Dermis microvascular lymphatic vessel endothelial cell (primary cell): ENCODE measurements at places on chromosomes 4 and X.
A peak's percentile ranks its signal among the peaks of the same experiment; 100 is the strongest.

DNA sequence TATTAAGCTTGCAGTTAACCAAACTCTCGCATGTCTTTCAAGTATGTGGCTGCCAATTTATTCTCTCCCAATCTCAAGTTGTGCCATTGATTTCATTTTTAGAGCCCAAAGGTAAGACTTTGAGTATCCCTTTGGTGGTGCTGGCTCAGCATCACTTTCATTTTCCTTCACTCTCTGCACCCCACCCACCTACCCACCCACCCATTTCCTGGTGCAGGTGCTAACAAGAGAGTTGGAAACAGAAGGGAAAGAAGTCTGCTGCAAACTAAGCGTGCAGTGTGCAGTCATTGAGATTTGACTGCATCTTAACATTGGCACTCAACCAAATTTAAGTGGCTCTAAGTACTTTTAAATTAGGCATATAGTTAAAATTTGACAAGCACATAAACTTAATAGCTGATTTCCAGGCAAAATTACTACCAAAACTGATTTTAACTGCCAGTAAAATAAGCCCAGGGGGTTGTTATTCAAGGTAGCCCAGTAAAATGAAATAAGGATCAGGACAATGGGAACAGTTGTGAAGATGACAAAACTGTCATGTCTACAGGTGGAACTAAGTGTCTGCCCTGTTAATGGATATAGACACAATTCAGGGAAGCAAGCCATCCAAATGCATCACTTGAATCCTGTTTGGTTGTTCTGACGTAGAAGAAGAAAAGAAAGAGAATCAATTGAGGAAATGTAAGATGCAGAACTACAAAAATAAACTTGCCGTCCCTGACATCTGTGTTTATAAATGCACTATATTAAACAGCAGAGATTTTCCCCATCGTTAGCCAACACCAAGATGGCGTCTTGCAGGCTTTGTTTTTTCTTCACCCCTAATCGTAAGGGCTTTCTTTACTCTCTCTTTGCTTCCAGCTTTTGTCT is 184.2 kb downstream of the KDR start:
- DNase-seq: no peak

DNA sequence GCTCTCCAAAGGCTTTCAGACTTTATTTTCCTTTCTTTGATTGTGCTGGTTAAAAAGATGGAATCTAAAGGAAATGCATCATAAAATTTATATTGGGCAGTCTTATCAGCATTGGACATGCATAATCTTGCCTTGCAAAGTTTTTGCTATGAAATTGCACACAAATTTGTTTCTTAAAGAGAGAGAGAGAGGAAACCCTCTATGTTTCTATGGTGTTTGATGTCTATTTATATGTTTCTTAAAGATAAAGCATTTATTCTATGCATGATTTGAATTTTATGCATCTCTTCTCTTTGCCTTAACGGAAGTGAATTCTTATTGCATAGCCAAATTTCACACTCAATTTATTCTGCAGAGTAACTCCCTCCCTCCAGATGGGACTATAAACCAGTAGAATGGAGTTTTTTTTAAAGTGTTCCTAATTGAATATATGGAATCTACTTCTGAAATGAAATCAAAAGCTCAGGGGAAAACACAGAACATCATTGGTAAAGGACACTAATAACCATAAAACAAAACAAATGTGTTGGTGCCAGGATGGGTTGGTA is 83.5 kb upstream of the PPARGC1A start:
- no peak for DNase-seq

- DNase-seq: peak; percentile 23
Measured at GRCh38 chr4:54539500-54540029, 118.2 kb upstream of the KIT start.

GRCh38 chrX:153460826-153461225 is 9.6 kb downstream of the HAUS7 start:
- DNase-seq: no peak

DNA sequence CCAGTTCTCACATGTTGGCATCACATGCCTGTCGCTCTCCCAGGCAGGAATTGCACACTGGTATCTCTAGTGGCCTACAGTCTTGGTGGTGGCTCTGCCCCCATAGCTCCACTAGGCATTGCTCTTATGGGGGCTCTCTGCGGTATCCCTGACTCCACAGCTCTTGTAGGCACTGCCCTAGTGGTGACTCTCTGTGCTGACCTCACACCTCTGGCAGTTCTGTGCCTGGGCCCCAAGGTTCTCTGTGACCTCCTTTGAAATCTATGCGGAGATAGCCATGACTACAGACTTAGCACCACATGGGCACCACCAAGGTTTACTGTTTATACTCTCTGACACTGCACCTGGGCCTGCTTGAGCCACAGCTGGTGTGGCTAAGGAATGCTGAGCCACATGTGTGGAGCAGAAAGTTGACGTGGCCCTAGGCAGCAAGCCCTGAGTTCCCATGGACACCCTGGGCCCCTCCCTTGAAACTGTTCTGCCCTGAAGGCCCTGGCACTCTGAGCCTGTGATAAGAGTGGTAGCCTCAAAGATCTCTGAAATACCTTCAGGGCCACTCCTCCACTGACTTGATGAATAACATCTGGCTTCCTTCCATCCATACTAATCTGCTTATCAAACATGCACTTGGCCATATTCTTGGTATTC is 8.0 kb downstream of the SLC9B1 start:
- DNase-seq: no peak

GRCh38 chr4:22997358-22998224 is 304.9 kb downstream of the GBA3 start:
- no peak for DNase-seq

DNA sequence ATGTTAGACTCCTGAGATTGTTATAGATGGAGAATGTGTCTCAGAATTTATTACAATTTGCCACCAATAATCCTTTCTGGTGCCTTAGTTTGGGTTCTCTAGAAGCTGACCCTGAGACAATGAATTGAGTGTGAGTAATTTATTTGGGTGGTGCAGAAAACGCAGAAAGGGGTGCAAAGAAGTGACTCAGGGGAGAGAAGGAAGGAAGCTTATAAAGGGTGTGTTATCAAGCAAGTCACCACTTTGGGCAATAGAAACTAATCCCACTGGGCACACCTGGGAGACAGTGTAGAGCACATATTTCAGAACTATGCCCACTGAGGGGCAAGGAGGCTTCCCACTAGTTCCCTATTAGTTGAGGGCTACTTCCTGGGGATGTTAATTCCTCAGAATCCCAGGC is 320.6 kb downstream of the MID1IP1 start:
- DNase-seq: no peak

DNA sequence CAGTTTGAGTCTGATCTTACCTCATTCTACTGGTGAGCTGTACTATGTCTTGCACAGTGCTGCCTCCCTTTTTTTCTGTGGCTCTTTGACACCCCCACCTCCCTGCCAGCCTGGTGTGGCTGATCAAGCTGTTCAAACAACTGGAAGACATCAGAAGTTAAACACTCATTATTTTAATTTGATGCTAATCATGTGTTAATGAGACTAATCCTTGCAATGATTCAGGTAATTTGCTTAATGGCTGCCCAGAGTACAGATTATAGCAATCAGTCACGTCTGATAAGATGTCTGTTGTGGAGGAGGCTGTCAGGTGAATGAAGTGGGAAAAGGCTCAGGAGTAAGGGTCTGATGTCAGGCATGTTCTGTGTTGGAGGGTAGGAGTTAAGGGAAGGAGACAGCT is 87.4 kb upstream of the GK2 start:
- no peak for DNase-seq

- no peak for DNase-seq
Measured at GRCh38 chr4:103429283-103429682, 231.1 kb upstream of the CENPE start.

GRCh38 chr4:5003372-5003857 is 15.8 kb downstream of the CYTL1 start:
- no peak for DNase-seq

GRCh38 chr4:80538276-80538926 is 202.9 kb downstream of the CFAP299 start:
- DNase-seq: no peak

GRCh38 chrX:118595501-118596042 is 100.0 kb downstream of the DOCK11 start:
- DNase-seq: no peak

GRCh38 chrX:39427906-39428305 is 626.6 kb downstream of the MID1IP1 start:
- no peak for DNase-seq

DNA sequence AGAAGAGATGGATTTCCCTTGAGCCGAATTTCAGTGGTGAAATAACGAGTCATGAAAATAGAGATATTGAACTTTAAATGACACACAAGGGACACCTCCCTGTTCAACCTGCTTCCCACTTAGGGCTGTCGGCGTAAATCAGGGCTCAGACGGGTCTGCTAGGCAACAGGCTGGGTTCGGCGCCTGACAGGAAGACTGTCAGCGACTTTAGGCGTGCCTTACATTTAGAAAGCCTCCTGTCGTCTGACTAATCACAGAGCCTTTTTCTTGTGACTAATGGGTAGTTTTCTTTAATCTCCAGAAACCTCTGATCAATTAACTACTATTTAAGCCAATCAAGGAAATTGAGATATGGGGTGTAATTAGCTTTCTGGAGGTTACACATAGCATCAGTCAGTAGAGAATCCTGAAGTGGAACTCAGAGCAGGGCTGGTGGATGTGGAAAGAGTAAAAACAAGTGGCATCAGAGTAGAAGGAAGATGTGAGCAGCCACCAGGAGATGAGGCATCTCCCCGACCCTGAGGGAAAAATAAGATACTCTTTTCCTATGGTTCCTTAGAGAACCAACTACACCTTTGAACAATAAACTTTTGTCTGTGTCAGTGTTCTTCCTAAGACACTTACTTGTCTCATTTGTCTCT is 86.2 kb upstream of the HS3ST1 start:
- peak; percentile 67 for DNase-seq

DNA sequence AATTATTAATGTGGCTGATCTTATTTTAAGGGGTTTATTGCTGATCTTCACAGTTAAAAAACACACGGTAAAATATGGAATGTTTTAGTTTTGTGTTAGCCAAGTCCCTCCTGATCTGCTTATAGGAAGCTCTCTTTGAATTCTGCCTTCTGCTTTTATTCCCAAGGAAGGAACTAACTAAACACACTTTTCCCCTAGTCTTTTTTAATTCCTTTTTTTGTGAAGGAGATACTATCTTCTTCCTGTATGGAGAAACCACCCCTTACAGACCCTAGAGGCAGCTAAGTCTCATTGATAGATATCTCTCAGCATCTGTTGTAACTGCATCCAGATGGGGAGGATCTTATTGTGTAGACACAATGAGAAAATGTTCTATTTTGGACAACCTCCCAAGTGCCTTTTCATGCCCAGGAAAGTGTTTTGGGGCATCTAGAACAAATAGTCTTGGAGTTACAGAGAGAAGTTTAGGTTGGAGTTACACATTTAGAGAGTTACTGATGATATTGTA is 64.4 kb downstream of the AFF1 start:
- no peak for DNase-seq

DNA sequence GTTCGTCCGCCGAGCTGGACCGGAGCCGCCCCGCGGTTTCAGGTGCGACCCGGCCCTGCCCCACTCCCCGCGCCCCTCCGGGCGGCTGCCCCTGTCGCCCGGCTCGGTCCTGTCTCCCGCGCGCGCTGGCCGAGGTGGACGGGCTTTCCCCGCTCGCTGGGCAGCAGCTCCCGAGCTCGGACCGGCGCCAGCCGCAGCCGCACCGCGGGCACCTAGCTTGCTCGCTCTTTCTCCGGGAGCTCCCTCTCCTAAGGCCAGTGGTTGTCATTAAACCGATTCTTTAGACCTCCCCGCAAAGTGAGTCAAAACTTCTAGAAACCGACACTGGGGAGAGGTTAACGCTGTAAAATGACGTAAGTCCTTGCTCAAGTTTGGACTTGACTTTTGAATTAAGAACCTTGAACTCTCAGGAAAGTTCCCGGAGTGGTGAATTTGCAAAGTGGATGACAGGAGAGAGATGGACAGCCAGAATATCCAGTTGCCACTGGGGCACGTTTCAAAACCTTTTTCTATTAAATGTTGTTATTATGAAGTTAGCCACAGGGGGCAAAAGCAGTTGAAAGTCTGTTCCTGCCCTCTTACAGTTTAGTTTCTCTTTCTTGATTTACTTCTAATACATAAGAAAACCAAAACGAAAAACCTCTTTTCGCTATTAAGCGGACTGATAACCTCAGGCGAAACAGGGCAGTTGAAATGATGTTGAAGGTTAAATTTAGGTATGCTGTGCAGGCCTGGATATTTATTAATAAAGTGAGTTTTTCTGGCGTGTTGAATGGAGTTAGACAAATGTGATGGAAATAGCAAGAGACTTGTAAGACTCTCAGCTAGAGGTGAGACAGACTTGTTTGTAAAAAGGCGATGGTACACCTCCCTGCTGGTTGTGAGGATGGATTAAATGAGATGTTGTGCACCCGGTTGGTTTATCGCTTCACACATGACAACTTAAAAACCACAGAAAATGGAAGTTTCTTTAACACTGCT is 847 bp downstream of the PI4K2B start:
- peak; percentile 89 for DNase-seq

DNA sequence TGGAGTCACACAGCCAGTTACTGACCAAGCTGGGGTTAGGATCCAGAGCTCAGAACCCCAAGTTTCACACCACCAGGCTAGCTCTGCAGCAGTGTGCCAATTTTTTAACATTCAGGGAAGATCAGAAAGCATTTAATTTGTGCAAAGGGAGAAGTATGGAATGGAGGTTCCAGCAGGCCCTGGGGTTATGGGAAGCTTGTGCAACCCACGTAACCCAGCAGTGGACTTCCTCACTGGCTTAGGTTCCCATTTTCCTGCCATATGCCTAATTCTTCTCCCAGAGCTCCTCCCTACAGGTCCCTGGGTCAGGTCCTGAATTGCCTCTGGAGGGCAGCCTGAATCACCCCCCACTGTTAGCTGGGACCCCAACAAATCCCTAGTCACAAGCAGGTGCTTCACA is 14.0 kb downstream of the APLN start:
- no peak for DNase-seq

GRCh38 chr4:77092975-77093374 is 17.2 kb upstream of the CCNI start:
- peak; percentile 25 for DNase-seq

DNA sequence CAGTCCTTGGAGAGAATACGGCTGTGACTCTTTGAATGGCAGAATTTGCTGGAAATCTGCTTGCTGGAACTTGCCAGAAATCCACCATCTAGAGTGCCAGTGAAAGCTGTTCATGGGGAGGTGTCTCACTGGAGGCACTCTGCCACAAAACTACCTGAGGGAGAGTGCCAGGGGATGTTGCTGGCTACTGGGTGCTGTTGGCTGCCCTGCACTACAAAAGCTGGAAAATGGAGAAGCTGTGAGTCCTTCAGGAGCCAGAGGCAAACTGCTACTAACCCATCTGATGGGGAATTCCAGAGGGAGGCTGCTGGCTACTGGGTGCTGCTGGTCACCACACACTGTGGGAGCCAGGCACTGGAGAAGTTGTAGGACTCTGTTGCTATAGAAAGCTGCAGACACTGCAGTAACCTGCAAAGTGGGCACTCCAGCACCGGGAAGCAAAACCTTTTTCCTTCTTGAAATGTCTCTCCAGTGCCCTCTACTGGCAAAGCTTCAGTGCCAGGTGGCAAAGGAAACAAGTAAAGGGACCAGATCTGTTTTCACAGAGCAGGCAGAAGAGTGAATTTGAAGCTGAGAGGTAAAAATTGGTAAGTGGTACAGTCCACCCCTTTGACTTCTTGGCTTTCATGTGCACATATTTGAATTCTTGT is 47.8 kb upstream of the HSD17B10 start:
- DNase-seq: peak; percentile 41
